ENCODE measurements at places on chromosomes 5 and 9.
A peak's percentile ranks its signal among the peaks of the same experiment; 100 is the strongest.

DNA sequence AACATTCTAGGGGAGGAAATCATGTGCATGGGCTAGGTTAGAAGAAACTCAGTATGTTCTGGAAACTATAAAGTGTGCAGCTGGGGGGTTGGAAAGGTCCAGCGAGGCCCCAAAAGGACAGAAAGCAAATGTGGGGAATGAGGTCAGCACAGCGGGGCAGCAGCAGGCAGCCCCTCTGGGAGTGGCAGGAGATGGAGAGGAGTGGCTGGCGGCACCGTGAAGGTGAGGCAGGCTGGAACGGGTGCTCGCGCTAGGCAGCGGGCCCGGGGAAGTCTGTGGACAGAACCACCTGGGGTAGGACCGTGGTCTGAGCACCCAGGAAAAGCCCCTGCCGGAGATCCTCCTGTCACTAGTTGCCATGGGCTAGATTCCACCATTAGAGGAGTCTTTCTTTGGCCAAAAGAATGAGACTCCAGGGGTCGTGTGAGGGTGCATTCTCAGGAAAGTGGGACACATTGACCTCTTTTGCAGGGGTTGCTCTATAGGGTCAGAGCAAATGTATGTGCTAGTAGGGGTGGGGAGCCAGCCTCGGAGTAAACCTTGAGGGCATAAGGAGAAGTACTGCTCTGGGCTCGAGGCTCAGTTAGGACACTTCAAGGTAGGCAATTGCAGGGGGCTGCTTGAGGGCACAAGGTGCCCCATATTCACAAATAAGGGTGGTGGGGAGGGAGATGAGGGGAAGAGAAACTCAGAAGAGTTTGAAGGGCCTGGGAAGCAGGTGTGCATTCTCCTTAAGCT, 61.2 kb downstream of the IL6ST start:
- DNase-seq: no peak

- no peak for DNase-seq
Observed at GRCh38 chr5:162248107-162248713, 180.6 kb downstream of the GABRG2 start.

GRCh38 chr5:156589104-156589945, 260.8 kb upstream of the PPP1R2B start:
- no peak for DNase-seq

DNA sequence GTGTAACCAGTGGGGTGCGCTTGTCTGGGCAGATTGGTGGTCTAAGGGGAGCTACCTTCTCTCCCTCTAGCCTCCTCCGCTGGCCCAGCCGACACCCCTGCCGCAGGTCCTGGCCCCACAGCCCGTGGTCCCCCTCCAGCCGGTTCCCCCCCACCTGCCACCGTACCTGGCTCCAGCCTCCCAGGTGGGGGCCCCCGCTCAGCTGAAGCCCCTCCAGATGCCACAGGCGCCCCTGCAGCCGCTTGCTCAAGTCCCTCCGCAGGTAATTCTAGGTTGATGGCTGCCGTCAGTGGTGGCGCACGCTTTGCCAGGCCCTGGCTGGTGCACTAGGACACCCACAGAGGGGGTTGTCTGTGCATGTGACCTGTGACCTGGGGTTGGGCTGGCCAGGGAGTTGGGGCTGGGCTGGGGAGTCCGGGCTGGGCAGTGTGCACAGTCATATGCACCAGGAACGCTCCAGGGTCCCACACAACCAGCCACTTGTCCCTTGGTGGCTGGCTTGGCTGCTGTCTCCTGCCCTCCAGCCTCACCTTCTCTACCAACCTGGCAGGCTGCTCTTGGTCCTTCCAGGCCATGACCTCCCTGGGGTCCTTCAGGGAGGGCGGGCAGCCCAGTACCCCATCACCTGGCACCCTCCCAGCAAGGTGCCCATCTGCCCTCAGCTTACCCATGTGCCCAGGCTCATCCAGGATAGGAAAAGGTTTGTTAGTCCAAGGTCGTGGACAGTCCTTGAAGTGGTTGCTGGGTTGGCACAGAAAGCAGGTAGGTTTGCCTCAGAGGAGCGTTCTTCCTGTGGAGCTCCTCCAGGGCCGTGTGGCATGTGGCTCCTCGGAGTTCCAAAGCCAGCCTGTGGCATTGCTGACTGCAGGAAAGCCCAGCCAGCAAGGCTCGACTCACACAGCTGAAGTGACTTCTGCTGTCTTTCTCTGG, 73.2 kb downstream of the WNK2 start:
- DNase-seq: no peak

DNA sequence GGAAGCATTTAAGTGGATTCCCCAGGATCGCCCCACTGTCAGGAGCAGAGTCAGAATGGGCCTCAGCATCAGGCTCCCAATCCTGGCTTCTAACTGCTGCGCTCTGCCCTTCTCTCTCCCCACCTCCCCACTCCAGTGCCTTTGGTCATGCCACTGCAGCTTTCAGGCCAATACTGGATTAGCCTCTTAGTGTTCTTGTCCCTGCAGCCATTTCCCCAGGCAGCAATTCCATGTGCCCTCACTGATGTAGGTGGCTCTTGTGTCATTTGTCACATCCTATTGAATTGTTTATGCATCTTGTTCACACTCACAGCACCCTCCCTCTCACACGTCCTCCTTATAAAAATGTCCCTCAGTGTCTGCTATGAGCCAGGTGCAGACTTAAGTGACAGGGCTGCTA, 544.2 kb upstream of the DAP start:
- DNase-seq: no peak

DNA sequence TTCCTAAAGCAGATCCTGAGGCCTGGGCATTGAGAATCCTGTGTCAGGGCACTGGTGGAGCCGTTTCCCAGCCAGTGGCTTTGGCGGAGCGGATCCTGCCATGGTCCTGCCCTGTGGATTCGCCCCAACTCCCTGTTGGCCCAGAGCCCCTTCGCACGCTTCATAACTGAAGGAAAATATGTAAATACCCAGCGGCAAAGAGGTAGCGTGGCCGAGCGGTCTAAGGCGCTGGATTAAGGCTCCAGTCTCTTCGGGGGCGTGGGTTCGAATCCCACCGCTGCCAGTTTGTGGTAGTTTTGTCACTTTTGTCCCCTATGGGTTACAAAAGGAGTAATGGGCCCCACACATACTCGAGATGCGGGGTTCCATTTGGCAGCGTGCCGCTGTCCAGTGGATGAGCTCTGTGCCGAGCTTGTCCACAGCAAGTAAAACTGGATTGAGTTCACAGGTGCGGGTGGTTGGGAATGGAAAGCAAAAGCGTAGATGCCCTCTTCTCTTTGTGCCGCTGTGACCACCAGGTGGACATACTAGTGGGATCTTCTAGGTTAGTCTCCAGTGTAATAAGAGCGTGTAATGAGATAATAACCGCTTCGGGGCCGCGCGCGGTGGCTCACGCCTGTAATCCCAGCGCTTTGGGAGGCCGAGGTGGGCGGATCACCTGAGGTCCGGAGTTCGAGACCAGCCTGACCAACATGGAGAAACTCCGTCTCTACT, 17.3 kb downstream of the TRIM7 start:
- peak; percentile 55 for DNase-seq

- no peak for DNase-seq
Observed at GRCh38 chr9:85392260-85392659, 349.5 kb downstream of the AGTPBP1 start.

DNA sequence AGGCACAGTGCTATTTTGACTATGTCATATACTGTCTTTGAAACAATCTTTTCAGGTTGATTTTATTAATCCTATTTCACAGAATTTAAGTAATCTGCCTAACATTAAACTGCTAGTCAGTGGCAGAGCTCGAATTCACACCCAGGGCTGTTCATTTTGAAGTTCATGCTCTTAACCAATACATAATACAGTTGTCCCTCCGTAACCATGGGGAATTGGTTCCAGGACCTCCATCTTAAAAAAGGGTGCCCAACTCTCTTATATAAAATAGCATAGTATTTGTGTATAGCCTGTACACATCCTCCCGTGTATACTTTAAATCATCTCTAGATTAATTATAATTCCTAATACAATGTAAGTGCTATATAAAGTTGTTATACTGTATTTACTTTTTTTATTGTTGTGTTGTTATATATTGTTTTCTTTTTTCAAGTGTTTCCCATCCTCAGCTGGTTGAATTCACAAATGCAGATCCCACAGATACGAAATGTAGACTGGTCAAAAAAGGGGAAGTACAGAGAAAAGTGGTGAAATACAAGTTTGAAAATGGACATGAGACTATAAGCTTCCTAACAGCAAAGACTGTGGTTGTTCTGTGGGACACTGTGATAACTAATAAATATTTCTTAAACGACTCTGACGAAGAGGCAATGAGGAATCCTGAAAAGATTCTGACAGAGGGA, 18.3 kb downstream of the RFX3 start:
- DNase-seq: no peak

DNA sequence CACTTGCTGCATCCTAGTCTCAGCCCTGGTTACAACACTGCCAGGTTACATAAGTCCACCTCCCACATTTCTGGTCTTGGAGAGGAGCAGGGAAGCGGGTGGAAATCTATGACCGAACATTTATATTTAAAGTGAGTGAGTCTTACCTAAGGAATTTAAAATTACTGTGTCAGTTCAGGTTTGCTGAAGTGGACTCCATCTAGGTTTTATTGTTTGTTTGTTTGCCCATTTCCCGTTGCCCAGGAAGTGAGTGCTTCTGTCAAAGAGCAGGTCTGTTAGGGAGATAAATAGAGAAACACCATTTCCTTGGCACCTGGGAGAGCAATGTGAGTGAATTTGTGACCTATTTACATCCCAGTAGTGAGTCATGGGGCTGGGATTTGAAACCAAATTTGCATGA, 179.5 kb downstream of the KIF4B start:
- no peak for DNase-seq
